ENCODE measurements at places on chromosomes 5 and 9. TPM values are rescaled to one million over a fixed set of nuclear protein-coding genes. Genes with fewer than 3 reads are reported as not detected.
A peak's percentile ranks its signal among the peaks of the same experiment; 100 is the strongest.

DNA sequence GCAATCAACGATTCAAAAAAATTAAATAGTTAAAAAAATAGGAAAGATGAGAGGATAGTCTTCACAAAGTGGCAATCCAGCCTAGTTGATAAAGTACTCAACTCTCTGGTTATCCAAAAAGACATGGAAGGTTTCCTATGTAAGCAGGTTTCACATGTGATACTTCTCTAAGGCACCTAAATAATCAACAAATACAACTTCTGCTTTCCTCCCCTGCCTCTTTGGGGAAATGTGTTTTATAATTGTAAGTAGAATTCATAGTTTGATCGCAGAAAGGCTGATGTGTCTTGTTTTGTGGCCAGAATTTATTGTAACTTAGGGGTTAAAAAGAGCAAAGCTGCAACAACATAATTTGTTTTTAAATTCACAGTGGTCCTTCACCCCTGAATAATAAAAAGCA lies 855.5 kb upstream of the DMAC1 start:
- DNase-seq: no peak

DNA sequence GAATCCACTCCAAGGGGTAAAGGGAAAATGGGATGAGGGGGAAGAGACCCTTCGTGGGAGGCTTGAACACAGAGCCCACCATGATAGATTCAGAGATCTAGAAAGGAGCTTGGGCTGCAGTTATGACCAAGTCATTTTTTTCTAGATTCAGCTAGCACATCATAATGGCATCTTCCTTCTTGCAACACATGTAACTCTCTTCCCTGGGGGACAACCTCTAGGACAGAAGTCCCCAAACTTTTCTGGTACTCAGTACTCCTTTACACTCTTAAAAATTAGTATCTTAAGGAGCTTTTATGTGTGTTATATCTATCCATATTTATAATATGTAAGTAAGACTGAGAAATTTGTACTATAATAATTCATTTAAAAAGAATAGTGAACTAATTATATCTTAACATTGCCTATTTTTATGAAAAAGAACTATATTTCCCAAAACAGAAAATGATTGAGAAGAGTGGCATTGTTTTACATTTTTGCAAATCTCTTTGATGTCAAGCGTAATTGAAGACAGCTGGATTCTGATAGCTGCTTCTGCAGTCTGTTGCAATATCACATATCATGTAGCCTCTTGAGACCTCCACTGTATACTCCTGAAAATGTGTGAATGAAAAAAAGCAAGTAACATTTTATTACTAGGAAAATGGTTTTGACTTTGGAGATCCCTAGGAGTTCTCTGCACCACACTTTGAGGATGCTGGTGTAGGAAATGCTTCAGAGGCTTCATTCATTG lies 875 bp downstream of the ACO1 start:
- no peak for DNase-seq

GRCh38 chr5:179596421-179596820 lies 27.1 kb downstream of the HNRNPH1 start:
- DNase-seq: no peak

DNA sequence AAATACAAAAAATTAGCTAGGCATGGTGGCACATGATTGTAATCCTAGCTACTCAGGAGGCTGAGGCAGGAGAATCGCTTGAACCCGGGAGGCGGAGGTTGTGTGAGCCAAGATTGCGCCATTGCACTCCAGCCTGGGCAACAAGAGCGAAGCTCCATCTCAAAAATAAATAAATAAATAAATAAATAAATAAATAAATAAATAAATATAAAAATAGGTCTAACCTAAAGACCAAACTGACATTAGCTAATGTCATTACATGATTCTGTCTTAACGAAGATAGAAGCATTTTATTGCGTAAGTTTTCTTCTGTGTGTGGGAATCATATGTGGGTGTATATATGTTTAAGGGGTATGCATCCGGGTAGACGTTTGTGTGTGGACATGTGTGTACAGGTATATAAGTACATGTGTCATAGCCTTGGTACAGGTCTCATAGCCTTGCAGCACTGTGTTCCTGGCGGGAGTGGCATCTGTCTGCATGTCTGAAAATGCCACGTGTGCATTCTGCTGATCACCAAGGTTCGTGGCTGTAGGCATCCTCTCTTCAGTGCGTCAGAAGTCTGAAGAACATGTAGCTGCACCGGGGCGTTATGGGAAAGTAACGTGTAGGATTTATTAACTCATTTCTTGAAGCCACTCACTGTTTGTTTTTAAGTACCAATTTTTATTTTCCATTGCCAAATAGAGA lies 298.1 kb downstream of the NR3C1 start:
- no peak for DNase-seq

- DNase-seq: peak; percentile 30
Observed at GRCh38 chr5:35815089-35815936, 41.4 kb upstream of the IL7R start.

DNA sequence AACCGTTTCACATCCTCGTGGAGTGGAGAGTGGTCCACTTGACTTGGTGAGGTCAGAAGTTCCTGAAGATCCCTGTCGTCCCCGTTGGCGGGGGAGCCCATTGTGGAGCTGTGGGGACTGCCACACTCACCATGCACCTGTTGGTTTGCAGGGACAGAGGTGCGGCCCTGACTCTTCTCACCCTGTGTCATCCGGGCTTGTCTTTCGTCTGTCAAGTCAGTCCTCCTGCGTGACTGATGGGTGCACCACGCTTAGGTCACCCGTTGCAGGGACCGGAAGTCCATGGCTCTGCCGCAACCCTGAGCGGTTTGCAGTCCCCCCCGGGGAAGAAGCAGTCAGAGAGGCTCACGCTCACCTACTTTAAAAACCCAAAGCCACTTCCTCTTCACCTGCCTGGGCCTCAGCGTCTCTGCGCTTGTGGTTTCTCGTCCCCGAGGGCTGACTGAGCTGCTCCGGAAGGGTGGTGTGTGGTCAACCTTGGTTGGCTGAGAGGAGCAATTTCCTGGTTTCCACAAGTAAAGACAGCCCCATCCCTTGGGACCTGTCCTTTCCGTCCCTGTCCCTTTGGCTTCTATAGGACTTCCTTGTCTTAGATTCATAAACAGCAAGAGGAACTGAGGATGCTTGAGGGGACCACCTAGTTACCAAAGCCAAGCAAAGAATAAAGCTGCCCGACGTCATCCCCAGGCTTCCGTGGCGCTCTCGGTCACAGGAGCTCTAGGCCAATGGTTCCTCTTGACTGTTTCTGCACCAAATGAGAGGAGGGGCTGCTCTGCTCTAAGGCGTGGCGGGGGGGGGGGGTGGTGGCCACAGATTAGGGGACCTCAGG lies 53.2 kb downstream of the USP20 start:
- no peak for DNase-seq

DNA sequence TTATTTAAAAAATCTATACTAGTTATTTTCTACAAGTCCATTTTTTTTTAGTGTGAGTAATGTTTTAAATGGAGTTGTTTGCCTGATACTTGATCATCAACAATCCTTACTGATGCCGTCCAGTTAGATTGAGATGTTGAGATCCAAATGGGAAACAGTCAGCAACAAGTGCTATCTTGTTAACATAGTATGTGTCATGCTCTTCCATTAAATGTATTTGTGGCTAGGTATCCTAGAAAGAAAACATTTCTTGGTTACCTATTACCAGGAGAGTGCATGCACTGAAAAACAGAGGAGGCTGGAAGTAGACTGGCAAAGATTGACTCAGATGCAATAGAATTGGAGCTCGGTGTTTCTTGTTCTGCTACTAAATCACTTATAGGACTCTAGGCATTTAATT lies 123.4 kb upstream of the MAN2A1 start:
- DNase-seq: no peak

- no peak for DNase-seq
Observed at GRCh38 chr9:114310471-114311450, 12.1 kb upstream of the ORM1 start.

- no peak for DNase-seq
Observed at GRCh38 chr5:4977416-4978110, 162.6 kb upstream of the ADAMTS16 start.

DNA sequence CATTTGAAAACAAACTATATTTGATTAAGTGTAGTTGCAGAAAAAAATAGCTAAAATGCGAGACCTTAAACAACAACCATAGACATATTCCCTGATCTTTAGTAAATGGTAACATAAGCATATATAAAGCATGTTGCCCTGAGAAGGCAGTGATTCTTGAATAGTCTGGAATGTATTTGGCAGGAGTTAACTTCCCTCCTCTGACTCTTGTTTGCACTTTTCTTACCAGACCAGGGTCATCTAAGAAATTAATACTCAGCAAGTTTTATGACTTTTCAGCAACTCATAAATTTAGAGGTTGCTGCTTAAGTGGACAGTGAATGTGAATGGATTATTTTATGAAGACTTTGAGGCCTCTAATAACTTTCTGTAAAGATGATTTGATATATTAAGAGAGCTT lies 55.3 kb upstream of the NUDT12 start:
- DNase-seq: peak; percentile 17

- no peak for DNase-seq
Observed at GRCh38 chr9:90455316-90455715, 187.3 kb downstream of the DIRAS2 start.

DNA sequence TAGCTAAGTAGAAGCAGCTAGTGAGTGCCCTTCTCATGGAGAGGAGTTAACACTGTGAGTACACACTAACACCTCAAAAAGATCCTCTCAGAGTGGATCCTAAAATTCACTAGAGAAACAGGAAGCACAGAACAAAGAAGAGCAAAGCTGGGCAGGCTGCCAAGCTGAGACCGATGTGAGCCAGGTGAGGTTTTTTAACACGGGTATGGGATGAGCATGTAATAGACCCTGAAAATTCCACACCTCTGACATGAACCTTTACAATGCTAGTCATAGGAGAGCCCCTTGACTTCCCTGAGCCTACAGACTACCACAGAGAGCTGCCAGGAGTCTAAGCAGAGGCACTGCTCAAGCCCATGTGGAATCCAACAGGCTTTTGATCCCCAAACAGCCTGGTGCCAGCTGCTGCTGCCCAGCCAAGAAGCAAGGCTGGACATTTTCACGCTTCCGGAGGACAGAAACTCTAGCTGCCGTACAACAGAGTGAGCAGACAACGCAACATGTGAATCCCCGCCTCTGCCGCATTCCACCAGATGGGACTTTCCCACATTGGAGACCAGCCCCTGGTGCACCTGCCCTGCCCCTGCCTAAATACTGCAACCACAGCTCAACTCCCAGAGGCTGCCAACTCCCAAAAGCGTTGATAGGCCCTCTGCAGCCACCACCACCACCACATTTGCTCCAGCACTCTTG lies 280.8 kb downstream of the CDH10 start:
- no peak for DNase-seq

GRCh38 chr9:134321531-134321930 lies 4.7 kb upstream of the RXRA start:
- DNase-seq: no peak

DNA sequence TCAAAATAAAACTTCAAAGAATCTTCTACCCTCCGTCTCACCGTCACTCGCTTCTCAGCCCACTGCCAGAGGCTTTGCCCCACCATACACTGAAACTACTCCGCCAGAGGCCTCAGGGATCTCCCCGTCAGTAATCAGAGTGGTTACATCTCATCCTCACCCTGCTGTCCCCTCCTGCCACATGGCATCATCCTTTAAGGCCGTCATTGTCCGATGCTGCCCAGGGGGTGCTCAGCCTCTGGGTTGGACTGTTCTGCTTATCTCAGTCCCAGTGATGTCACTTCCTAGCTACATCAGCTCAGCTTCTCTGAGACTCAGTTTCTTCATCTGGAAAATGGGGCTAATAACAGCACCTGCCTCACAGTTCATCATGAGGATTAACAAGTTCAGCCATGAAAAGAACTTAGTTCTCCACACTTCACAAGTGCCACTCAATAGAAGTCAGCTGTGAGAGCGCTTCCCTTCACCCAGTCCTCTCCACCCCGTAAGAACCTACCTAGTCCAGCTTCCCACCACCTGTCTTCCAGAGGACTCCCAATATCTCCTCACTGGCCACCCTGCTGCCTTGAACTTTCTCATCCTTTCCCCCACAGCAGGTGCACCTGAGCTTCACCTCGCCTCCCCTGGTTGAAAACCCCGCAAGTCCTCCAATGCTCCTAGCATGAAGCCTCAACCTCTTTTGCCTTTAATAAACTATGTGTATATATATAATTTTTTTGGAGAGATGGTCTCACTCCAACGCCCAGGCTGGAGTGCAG lies 2.8 kb upstream of the IL3 start:
- DNase-seq: no peak

- DNase-seq: no peak
Observed at GRCh38 chr5:52469420-52469819, 318.3 kb upstream of the ITGA1 start.

DNA sequence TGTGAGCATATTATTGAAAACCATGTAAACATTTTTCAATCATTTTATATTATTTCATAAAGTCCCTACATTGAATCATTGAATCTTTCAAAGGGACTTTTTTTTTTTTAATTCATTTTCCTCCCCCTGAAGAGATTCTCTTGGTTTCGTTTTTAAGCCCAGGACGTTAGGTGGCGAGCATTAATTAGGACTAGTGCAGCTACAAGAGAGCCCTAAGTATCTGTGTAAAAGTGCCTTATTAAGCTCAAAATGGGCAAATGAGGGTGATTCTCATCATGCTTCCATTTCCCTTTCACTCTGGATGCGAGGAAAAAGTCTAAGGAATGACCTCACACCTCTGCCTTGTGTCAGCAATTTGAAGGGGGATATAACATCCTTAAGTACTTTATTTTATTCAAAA lies 517.9 kb upstream of the ITGA1 start:
- no peak for DNase-seq

- peak; percentile 47 for DNase-seq
Observed at GRCh38 chr5:61965069-61965468, 340.9 kb upstream of the KIF2A start.

DNA sequence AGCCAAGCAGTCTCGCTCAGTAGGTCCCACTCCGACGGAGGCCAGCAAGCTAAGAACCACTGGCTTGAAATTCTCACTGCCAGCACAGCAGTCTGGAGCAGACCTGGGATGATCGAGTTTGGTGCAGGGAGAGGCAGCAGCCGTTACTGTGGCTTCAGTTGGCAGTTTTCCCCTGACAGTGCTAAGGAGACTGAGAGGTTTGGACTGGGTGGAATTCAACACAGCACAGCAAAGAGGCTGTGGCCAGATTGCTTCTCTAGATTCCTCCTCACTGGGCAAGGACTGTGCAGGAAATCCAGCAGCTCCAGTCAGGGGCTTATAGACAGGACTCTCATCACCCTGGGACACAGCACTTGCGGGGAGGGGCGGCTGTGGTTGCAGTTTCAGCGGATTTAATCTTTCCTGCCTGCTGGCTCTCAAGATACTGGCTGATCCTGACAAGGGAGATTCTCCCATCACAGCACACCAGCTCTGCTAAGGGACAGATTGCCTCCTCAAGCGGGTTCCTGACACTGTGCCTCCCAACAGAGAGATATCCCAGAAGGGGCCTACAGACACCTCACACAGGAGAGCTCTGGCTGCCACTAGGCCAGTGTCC lies 122.1 kb downstream of the YIPF5 start:
- DNase-seq: peak; percentile 31

The FRMD3 gene
- total RNA-seq: 0.86 TPM

The FBN2 gene
- total RNA-seq: 81.6 TPM

The PCDHGB2 gene
- total RNA-seq: 2.3 TPM

The FAM170A gene
- total RNA-seq: not detected

The TMEM252 gene
- total RNA-seq: not detected

The IFNA13 gene
- total RNA-seq: not detected

The PCDHB16 gene
- under 0.01 TPM for total RNA-seq

Measured in fibroblast of villous mesenchyme (primary cell).